ENCODE measurements at places on chromosomes 7 and 10.

DNA sequence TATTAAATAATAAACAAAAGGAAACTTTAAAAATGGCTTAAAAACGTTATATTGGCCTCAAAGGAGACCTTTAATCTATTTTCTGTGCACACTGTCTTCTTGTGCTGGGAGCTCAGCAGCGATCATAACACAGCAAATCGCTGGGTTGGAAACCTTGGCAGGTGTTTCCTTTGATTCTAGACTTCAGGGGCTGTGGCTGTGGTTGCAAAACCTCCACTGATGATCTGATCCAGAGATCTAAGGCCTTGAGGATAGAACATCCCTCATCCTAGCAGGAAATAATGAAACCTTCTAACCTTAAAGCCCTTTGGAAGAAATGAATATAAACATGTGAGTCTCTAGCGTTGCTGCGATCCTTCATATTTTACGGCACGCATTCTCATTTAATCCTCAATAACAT lies 29.8 kb downstream of the CDHR3 start:
- DNase-seq, result no peak

GRCh38 chr10:33010132-33011037 lies 52.4 kb upstream of the ITGB1 start:
- peak; percentile 14 for DNase-seq

GRCh38 chr7:145216866-145217265 lies 381.0 kb upstream of the TPK1 start:
- no peak for DNase-seq

- DNase-seq, result no peak
Measured at GRCh38 chr10:7592627-7593026, 74.1 kb downstream of the ITIH5 start.

DNA sequence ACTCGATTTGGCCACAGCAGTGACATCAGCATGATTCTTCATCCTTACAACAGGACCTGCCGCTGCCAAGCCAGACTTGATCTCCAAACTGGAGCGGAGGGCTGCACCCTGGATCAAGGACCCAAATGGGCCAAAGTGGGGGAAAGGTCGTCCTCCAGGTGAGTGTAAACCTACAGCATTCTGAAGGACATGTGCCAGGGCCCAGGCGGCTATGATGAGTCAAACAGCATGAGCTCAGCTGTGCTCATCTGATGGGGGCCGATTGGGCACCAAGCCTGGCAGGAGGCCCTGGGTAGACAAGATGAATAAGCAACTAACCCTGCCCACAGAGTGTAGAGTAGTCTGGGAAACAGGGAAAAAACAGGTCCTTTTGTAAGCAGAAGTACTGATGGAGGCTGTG lies 14.4 kb upstream of the ATP6V0E2 start:
- no peak for DNase-seq

- DNase-seq, result no peak
Measured at GRCh38 chr10:123151737-123152135, 2.5 kb upstream of the BUB3 start.

Data from DMS 273 treated with DMSO at 0.1 percent for 48 hours (cell line).